PC-9 (cell line): ENCODE measurements at places on chromosomes 2 and 18. TPM values are rescaled to one million over a fixed set of nuclear protein-coding genes. Genes with fewer than 3 reads are reported as not detected.
A peak's percentile ranks its signal among the peaks of the same experiment; 100 is the strongest.

- H3K27me3 ChIP-seq, result no peaks in the 10 kb centered on the region
- H3K36me3 ChIP-seq, result no peaks in the 10 kb centered on the region
- H3K4me3 ChIP-seq, result no peak overlapping the region
- no peak overlapping the region for H3K27ac ChIP-seq
- no peaks in the 10 kb centered on the region for H3K4me1 ChIP-seq
Measured at GRCh38 chr2:203510256-203510940, 24.7 kb downstream of the RAPH1 start.

GRCh38 chr2:6177811-6178210, 485.6 kb downstream of the SOX11 start:
- no peak for DNase-seq
- H3K36me3 ChIP-seq, result no peaks in the 10 kb centered on the region
- H3K27me3 ChIP-seq, result no peaks in the 10 kb centered on the region
- no peak overlapping the region for H3K4me3 ChIP-seq

GRCh38 chr2:9703701-9704221, 73.0 kb upstream of the YWHAQ start:
- no peaks in the 10 kb centered on the region for H3K27me3 ChIP-seq
- peak; percentile 71 for DNase-seq
- peaks cover 46% of the 10 kb centered on the region for H3K4me1 ChIP-seq
- no peaks in the 10 kb centered on the region for H3K36me3 ChIP-seq
- H3K4me3 ChIP-seq, result no peak overlapping the region; the same call in 1 of the 2 replicates

DNA sequence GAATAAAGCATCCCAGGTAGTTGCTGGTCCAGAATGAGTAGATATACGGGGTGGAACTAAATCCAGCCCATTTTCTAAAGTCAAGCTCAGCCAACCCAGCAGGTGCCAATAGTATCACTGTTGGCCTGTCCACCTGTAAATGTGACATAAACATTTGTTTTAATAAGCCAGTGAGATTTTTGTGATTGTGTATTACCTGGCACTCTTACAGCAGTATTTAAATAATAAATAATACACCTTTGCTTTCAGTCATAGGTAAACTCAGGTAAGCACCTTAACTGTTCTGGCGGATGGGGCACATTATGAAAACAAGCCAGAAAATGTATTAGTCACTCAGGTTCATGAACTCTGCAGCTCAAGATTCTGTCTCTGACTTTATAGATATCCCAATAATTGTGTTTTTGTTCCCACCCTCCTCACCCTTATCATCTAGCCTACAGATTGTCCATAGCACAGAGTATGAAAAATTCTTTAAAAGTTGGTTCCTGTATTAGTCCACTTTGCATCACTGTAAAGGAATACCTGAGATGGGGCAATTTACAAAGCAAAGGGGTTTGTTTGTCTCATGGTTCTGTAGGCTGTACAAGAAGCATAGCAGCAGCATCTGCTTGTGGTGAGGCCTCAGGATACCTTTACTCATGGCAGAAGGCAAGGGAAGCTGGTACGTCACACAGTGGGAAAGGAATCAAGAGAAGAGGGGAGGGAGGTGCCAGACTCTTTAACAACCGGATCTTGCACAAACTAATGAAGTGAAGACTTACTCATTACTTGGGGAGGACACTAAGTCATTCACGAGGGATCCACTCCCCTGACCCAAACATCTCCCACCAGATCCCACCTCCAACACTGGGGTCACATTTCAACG, 73.0 kb upstream of the CYRIA start:
- H3K4me1 ChIP-seq, result peaks cover 16% of the 10 kb centered on the region
- no peak for DNase-seq
- no peak overlapping the region for H3K4me3 ChIP-seq
- H3K36me3 ChIP-seq, result no peaks in the 10 kb centered on the region

Gene CIB4
- total RNA-seq, result not detected in 2 replicates

DNA sequence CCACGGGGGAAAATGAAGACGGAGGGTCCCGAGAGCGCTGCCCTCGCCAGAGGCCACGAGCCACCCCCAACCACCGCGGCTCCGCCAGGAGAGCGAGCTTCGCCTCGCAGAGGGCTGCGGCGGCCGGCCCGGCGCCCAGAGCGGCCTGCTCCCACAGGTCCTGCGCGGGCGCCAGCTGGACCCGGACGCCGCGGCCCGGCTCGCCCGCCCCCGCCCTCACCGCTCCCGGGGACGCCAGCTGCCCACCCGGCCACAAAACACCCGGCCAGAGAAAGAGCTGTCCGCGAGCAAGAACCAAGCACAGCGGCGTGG, 709 bp downstream of the PTPN2 start:
- peaks cover 33% of the 10 kb centered on the region for H3K4me1 ChIP-seq
- H3K27ac ChIP-seq, result peak overlapping the region; percentile 95
- no peak for DNase-seq
- H3K36me3 ChIP-seq, result 0 out of 2 replicates have a peak, but pooled peaks cover 6% of the 10 kb centered on the region
- H3K27me3 ChIP-seq, result no peaks in the 10 kb centered on the region

Gene CCDC141
- not detected in 2 replicates for total RNA-seq

- peak overlapping the region; percentile 9; the same call in 1 of the 2 replicates for H3K27ac ChIP-seq
- no peak for DNase-seq
- no peaks in the 10 kb centered on the region for H3K27me3 ChIP-seq
- H3K4me3 ChIP-seq, result no peak overlapping the region
- peaks cover 54% of the 10 kb centered on the region for H3K4me1 ChIP-seq
Measured at GRCh38 chr18:24026457-24026856, 11.9 kb downstream of the TTC39C start.

Gene WDR7
- total RNA-seq, result 5.9 and 7.7 TPM in 2 replicates

GRCh38 chr2:60998628-60999545, 18.6 kb upstream of the PEX13 start:
- H3K27ac ChIP-seq, result no peak overlapping the region
- H3K27me3 ChIP-seq, result no peaks in the 10 kb centered on the region
- no peaks in the 10 kb centered on the region for H3K4me1 ChIP-seq
- no peaks in the 10 kb centered on the region for H3K36me3 ChIP-seq
